A549 treated with Mapracorat at 1 μM for 4 hours (cell line): ENCODE measurements at places on chromosomes 12 and 14. TPM values are rescaled to one million over a fixed set of nuclear protein-coding genes. Genes with fewer than 3 reads are reported as not detected.

NTF3 gene
- not detected in 5 replicates for total RNA-seq

M6PR gene
- 145 to 170 TPM (median 151 TPM) in 5 replicates for total RNA-seq

DIO3 gene
- total RNA-seq = not detected in 5 replicates

AJUBA gene
- total RNA-seq = 31.8 to 41.3 TPM (median 36.1 TPM) in 5 replicates

PRH2 gene
- total RNA-seq = 0.30 to 0.39 TPM (median 0.38 TPM) in 3 of 5 replicates, not detected in the others

DRAM1 gene
- total RNA-seq = 17.3 to 22.6 TPM (median 19.8 TPM) in 5 replicates

IRAK4 gene
- 3.6 to 4.4 TPM (median 4.0 TPM) in 5 replicates for total RNA-seq

RSRC2 gene
- total RNA-seq = 46.8 to 79.5 TPM (median 58.3 TPM) in 5 replicates

SPTB gene
- total RNA-seq = 1.4 to 1.9 TPM (median 1.5 TPM) in 5 replicates
